ENCODE measurements at places on chromosomes 4 and X.

DNA sequence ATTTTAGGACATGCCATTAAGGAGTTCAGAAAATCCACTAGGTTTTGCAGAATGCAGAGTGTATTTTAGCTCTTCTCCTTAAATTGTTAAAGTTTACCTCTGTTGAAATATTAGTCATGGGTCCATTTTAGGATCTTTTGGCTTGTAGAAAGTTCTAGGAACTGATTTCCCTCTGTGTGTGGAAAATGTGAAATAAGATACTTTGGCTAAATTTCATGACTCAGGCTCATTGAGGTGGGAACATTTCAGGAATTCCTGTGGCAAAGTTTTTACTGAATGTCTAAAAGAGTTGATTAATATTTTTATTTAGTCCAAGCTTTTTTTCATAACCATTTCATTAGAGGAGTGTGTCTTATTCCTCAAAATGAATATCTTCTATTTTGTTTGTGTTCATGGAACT, 7.0 kb downstream of the FHIP1A start:
- DNase-seq, result peak; percentile 80

- DNase-seq, result peak; percentile 17
These were observed 911.2 kb downstream of the FSTL5 start for GRCh38 chr4:161252520-161253141.

DNA sequence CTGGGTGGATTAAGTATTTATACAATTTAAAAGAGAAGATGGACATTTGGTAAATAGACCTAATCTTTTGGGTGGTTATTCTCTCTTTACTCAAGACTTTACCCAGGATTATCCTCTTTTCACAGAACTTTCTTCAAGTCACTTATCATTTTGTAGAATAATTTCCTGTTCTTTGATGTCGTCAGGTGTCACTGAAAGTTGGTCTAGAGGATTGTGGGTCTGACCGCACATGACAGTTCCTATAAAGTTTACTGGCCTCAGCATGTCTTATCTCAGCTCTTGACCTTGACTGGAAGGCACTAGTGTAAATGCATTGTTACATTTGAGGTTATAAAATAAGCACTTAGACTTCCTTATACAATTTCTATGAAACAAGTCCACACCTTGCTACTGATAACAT, 139.9 kb upstream of the SLC4A4 start:
- DNase-seq, result no peak

DNA sequence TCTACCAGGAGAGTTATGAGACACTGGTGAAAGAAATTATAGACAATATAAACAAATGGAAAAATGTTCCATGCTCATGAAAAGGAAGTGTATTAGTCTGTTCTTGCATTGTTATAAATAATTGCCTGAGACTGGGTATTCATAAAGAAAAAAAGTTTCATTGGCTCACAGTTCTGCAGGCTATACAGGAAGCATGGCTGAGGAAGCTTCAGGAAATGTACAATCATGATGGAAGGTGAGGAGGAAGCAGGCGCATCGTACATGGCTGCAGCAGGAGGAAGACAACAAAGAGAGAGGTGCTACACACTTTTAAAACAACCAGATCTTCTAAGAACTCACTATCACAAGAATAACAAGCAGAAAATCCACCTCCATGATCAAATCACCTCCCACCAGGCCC, 184.3 kb downstream of the NPNT start:
- DNase-seq, result no peak

- peak; percentile 46 for DNase-seq
These were observed 639.7 kb downstream of the TRIML1 start for GRCh38 chr4:188778905-188779304.

GRCh38 chr4:135316266-135316779, 1114.7 kb upstream of the PABPC4L start:
- DNase-seq, result no peak

- DNase-seq, result no peak
These were observed 78.9 kb upstream of the UNC5C start for GRCh38 chr4:95627709-95628108.

DNA sequence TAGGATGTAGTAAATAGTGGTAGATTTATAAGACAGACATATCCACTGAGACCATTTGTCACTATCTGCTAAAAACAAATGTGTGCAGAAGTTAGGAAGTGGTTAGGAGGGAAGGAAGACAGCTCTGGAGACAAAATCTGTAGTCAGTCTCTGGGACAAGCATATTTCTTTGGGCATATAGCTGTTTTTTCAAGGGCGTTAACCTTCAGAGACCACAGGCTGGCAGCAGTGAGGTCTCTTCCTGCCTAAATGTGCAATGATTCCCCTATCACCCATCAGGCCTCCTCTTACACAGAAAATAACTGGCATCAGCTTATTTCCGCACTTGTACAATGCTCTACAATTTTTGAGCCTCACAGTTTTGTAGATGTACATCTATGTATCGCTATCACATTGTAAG, 6.5 kb downstream of the TMEM150C start:
- DNase-seq, result no peak

DNA sequence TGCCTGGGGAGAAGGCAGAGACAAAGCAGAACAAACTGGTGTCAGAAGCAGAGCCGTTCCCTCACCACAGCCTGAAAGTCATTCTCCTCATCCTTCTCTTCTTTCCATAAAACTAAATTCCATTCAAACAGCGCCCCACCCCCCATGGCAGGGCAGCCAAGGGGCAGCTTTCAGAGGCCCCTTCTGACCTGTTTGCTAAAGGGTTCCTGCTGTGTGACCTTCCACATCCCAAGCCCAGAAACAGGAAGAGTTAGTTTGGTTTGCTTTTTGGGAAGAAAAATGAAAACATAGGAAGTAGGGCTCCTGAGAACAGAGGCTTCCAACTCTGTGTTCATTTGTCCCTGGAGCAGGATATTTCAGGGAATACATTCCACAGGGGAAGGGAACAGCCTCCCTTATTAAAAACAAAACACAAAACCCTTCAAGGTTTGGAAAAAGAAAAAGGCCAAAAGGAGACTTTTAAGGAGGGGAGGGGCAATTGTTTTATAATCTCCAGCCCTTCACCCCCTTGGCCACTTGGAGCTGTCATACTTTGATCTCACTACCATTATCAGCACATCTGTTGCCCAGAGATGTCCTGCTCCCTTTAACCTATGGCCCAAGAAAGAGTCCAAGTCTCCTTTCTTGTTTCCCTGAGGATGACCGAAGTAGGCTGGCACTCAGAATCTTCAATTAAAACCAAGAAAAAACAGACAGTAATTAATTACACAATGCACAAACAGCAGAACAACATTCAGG, 25.3 kb downstream of the STARD8 start:
- no peak for DNase-seq

DNA sequence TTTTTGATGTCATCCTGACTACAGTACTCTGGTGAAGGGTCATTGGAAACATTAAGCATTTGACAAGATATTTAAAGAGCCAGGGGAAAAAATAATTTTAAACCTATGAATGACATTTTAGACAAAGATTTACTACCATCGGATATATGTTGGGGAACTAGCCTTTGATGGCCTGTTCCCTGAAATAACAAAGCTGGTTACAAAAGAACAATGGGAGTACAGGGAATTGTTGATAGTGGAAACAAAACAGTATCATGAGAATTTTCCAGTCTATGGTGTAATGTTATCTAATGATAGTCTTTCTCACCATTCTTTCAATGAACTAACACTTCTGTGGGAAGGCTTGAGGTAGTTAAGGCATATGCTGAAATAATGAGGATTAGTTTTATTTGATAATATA, 125.9 kb upstream of the KLHL4 start:
- DNase-seq, result no peak

DNA sequence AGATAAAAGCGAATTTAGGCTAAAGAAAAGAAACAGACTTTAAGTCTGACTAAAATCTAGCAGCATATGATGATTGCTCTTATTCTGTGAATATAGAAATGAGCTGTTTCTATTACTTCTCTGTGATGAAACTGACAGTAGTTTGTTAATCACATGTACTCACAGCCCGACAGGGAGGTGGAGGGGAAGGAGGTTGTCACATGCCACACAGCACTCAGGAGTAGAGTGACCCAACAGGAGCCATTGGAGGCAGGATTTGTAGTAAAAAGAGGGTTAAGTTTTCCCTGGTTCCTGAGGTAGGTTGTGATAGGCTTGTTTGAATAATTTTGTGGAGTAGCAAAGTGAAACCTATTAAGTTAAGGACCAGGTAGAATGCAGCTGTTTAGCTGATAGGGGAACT, 495.9 kb downstream of the CENPC start:
- no peak for DNase-seq

DNA sequence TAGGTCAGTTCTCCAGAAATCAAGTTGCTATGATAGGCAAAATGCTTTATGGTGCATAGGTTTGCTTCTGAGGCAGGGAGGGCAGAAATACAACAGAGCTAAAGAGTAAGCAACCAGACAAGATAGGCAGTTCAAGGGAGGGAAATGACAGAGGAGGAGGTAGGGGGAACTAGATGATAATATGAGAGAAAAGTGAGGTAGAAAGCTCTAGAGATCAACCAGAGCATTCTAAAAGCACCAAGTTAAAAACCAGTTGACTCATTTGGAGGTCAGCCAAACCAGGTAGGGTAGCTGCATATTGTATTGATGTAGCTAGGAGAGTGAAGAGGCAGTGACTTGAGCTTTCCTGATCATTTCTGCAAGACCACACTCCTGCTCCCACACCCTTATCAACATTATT, 49.0 kb upstream of the SLC16A2 start:
- no peak for DNase-seq

GRCh38 chr4:72909461-72909860, 160.1 kb downstream of the COX18 start:
- no peak for DNase-seq

GRCh38 chrX:111123606-111124179, 27.7 kb downstream of the PAK3 start:
- no peak for DNase-seq

- DNase-seq, result no peak
These were observed 132.9 kb downstream of the AFF2 start for GRCh38 chrX:148633218-148633908.

- no peak for DNase-seq
These were observed 41.3 kb upstream of the CRMP1 start for GRCh38 chr4:5933996-5934831.

DNA sequence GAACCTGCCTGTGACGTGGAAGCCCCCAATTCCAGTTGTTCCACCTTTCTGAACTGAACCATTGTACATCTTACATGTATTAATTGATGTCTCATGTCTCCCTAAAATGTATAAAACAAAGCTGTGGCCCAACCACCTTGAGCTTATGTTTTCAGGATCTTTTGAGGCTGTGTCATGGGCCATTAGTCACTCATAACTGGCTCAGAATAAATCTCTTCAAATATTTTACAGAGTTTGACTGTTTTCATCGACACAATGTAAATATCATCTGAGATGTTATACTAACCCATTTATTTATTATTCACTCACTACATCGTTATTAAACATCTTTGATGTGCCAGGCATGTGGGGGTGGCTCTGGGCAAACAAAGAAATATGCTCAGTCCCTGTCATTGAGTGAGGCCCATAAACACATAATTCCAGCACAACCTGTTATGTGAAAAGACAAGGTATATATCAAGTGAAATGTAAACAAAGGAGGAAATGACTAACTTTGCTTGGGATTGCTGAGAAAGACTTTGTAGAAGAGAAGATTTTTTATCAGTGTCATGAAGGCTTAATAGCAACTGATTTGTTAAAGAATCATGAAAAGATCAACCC, 34.5 kb upstream of the PPM1K start:
- peak; percentile 49 for DNase-seq

DNA sequence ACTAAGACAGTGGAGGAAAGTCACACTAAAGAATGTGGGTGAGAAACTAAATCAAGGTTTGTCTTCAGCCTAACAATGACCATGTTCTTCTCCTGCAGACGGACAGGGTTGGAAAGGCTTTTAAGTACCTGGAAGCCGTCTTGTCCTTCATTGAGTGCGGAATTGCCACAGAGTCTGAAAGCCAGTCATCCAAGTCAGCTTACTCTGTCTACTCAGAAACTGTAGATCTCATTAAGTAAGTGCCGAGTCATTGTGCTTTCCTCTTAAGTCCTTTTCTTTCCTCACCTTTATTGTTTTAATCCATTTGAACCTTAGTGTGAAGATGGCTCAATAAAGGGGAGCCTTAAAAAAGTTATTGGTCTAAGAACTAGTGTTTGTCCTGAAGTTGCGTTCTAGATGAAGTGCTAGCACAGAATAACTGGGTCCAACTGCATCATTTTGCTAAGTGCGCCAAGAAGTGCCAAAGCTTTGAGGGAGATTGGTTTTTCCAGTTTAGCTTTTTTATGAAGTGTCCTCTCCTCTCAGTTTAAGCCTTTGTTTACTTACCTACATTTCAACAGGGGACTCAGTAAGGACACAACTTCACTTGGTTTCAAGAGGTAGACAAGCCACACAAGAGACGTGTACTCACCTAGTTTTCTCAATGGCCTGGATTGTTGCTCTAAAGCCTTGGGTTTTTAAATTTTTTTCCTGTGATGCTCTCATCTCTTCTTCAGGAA, 89.3 kb downstream of the KLHL8 start:
- no peak for DNase-seq
